Central memory CD4-positive, alpha-beta T cell (primary cell): ENCODE measurements at places on chromosomes 11 and 22.

DNA sequence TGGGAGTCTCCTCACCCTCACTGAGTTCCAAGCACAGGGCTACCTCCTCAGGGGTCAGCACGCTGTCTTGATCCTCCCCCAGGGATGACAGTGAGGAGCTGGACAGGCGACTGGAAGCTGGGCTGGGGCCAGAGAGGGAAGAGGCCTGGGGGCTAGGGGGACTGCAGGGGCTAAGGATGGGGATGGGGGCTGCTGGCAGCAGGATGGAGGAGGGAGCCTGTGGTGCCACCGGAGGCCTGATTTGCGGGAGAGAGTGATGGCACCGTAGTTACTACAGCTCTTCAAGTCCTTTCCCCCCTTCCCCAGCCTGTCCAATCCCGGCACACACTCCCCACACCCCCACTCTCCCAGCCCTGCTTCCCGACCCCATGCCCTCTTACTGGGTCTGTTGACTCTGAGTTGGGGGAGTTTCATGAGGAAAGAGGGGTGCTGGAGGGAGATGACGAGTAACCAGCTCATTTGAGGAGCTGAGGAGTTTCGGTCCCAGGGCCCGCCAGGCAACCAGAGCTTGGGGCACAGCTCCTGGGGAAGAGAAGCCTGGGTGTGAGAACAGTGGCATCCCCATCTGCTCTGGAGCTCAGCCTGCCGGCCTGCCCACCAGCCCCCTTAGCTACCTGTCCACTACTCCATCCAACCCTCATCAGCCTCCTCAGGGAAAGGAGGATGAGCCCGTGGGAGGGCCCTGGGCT, 10.5 kb downstream of the ROBO4 start:
- DNase-seq = no peak

- DNase-seq = peak; percentile 70
Observed at GRCh38 chr11:20363500-20364340, at the start of gene HTATIP2. Gene HTATIP2, plus strand, starts transcription at chr11:20363714. Its CDS starts 524 bp downstream, at chr11:20364238.

- DNase-seq = peak; percentile 16
Observed at GRCh38 chr11:128552783-128553661, 34.3 kb downstream of the ETS1 start.

DNA sequence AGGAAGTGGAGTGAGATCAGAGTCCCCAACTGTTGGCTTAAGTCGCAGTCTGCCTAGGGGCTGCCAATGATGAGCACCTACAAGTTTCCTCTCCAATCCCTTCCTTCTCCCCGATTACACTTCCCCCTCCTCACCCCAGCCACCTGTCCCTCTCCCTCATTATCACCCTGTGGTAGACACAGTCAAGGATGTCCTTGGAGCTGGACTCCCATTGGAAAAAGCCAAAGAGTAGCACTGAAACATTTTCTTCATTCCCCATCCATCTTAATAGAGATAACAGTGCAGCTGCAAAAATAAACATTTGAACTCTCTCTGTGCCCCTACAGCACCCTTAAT, 146.2 kb downstream of the DBX1 start:
- no peak for DNase-seq

DNA sequence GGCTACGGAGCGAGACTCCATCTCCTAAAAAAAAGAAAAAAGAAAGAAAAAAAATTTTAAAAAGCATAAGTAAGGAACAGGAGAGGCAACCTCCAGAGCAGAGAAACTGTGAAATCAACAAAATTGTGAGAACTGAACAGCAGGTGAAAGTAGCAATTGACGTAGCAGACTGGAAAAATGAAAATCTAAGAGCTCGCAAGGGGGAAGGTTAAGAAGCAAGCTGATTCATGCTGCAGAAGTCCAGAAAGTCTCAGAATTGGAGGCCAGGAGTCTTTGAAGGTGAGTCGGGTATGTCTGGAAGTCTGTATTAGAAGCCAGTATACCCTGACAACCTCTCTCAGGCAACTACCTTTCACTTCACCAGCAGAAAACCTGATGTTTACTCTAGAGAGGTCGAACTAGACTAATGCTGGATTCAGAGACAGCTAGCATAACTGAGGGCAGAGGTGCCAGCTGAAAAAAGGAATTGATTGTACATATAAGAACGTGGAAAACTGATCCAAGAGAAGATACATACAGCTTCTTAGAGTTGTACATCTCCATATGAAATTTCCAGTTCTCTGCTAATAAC, 161.5 kb downstream of the WNT11 start:
- no peak for DNase-seq

DNA sequence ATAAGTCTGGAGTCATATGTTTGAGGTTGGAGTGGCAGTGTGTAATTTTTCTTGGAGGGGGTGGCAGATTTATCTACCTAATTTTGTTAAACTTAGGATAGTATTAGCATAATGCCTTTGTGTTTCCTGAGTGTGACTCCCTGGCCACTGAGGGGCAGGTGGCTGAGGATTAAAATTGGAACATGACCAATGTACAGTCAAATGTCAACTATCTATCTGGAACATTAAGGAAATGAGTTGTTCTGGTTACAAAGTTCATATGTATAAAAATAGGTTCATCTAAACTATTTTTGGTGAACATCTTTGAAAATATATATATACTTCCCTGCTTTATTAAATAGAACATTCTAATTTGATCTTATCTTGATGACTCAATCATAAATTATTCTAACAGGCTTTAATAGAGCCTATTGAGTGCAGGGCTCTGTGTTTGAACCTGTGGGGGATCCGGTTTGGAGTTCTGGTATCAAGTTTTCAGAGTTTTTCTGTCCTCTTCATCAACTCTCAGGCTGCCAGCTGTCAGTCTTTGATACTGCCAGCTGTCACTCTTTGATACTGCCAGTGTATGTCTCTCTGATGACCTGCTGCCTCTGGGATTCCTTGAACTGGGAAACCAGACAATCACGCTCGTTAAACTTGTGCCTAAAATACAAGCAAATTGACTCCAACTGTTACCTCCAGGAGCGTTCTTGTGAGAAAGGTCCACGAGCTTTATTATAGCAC, 309.6 kb downstream of the METTL15 start:
- DNase-seq = no peak

GRCh38 chr11:11244470-11245080, 108.5 kb downstream of the CSNK2A3 start:
- no peak for DNase-seq

- no peak for DNase-seq
Observed at GRCh38 chr11:71568704-71569349, 3.5 kb downstream of the KRTAP5-10 start.

DNA sequence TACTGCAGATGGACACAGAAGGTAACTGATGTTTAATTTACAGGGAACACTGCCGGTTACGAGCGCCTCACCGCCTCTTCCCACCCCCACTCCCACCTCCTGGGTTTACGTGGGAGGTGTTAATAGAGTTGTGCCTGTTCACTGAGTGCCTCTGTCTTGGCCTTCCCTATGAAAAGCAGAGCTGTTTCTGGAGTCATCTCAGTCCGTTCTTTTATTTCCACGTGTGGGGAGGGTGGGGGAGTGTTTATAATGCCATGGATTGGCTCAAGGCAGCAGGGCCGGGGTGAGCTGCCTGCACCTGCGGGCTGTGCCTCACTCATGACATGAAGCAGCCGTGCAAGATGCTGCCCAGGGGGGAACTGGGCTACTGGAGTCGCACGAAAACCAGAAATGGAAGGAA, 322.7 kb downstream of the CADM1 start:
- DNase-seq = no peak

DNA sequence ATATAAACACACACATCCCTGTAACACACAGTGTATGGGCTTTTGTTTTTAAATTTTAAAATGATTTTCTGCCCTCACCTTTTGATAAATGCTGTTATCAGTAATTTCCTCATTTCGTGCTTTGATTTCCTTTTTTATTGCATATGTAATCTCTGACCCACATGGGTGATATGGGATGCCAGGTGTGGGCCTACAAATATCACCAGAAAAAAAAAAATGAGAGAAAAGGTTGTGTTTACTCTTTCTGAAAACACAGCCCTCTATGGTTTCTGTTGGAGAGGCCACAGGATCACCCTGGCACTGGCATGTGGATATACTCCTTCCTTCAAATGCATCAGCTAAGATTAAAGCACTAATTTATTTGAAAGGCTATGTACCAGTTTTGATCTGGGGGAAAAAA, 17.0 kb downstream of the DRD2 start:
- no peak for DNase-seq

DNA sequence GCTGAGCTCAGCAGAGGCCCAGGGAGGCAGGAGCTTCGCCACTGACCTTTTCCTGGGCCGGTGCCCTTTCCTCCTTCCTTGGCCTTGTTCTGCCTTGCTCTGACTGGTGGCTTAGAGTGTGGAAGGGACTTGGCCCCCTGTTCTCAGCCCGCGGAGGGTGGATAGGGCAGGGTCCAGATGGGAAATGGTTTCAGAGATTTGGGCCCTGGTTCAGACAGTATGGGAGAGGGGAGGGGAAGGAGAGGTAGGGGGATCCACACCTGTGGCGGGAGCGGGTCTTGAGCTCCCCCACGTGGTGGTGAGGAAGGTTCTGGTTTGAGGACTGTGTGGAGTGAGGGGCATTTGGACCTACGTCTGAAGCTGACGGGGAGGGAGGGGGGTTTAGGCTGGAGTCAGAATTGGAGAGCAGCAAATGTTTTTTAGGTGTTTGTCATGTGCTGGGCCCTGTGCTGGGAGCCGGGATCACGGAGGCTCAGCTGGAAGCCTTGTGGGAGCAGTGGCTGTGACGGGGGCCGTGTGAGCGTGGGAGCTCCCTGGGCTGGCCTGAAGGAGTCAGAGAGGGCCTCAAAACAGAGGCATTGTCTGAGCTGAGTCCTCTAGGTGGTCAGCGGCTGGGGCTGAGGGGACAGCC, 27.2 kb downstream of the SHANK3 start:
- no peak for DNase-seq

- DNase-seq = no peak
Observed at GRCh38 chr22:19740586-19740985, 17.2 kb downstream of the GP1BB start.

- no peak for DNase-seq
Observed at GRCh38 chr11:127345819-127346459, 345.4 kb upstream of the KIRREL3 start.

DNA sequence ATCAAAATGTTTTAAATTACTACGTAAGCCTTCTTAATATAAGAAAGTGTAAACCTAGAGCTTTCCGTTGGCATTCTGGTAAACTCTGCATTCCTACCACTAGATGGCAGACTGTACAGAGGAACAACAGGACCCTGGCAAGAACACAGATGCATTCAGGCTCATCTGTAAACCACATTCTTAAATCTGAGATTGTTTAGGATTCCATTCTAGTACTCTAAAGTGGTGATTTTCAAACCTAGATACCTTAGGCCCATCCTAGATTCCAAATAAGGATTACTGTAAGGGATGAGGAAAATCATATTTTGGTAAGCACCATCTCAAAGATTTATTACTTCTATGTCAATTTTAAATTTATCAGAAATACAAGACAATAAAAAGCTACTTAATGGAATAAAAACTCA, 26.9 kb downstream of the PICALM start:
- DNase-seq = peak; percentile 72
